ENCODE measurements at places on chromosomes 7 and 10.

- peak; percentile 49 for DNase-seq
Observed at GRCh38 chr7:92631067-92631849, 41.1 kb upstream of the FAM133B start.

DNA sequence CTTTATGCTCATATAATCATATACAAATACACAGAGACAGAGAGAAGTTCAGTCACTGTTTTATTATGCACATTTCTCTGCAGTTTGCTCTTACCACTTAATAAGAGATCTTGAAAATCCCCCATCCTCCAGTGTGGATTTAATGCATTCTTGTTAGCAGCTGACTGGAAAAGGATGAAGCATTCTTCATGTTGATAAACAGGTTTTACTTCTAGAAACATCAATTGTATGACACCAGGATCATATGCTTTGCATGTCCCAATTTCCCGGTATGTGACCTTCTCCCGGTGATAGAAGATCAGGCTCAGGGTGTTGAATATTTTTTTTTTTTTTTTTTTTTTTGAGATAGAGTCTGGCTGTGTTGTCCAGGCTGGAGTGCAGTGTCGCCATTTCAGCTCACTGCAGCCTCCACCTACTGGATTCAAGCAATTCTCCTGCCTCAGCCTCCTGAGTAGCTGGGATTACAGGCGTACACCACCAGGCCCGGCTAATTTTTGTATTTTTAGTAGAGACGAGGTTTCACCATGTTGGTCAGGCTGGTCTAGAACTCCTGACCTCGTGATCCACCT lies 6.2 kb upstream of the CREB3L2 start:
- DNase-seq: no peak

DNA sequence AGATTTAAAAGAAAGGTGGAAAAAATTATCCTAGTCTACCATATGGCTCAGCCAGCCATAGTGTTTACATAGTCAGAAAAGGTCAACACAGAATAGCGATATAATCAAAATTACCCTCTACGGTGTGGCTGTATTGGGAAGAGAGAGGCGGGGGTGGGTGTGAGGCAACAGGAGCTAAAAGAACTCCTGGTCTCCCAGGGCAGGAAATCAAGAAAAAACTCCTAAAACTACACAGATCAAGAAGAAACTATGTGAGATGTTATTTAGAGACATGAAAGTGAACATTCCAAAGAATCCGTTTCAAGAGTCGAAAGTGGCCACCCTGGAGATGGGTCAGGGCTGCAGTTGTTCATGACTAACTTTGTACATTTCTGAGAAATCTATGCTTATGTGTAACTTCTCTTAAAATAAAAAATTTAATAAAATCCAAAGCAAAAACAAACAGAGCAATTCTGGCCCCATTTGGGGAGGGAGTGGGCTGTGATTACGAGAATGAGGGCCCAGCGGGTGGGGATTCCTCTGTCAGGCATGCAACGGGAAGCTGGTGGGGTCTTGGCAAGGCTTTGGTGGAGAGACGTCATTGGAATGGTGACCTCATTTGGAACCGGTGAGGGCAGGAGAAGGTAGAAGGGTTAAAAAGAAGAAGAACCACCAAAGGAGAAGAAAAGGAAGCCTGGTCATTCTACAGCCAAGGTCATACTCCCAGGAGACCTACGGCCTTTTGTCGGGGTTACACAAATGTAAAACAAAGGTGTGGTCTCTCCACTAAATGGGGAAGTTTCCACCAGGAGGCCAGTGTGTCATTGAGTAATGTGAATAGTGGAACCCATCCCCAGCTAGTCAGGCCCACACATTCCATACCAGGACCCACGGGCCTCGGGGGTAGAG lies 71.2 kb upstream of the DUSP5 start:
- peak; percentile 99 for DNase-seq

DNA sequence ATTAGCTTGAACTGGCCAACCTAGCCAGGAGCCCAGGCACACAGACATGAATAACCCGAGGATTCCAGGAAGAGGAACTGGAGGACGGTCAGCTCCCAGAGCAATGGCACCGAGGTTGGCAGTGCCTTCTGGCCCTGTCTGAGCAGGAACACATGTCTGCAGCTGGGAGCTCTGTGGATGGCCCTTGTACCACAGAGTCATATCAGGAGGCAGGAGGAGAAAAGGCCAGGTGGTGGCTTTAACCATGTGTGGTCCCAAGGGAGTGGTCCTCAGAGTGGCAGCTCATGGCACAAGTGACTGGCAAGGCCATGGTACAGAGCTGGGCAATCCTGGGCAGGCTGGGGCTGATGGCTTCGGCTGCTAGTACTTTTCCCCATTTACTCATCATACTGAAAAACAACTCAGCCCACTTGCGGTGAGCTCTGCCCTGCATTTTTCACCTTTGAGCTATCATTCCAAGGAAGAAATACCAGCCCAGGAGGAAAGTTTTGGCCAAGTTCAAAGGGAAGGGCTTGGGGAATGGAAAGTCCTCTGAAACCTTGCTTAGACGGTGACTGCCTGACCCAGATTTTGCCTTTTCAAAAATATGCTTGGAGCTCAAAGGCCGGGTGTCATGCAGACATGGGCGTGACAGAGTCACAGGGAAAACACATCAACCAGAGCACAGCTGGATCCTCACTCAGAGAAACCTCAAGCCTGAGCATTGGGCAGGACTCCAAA lies 25.7 kb upstream of the LOXL4 start:
- DNase-seq: no peak

- no peak for DNase-seq
Observed at GRCh38 chr7:103031781-103032180, 42.8 kb downstream of the FBXL13 start.

DNA sequence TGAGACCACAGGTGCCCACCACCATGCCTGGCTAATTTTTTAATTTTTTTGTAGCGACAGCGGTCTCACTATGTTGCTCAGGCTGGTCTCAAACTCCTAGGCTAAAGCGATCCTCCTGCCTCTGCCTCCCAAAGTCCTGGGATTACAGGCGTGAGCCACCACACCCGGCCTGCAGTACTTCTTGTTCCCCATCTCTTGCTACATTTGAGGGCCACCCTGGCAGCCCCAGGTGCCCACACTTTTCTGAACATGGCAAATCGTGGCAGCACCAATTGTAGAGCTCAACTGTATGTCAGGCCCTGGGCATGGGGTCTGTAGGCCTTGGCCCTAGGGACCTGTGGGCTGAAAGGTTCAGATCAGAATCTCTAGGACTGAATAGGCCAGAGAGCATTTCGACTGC lies 25.1 kb upstream of the LIMK1 start:
- no peak for DNase-seq

DNA sequence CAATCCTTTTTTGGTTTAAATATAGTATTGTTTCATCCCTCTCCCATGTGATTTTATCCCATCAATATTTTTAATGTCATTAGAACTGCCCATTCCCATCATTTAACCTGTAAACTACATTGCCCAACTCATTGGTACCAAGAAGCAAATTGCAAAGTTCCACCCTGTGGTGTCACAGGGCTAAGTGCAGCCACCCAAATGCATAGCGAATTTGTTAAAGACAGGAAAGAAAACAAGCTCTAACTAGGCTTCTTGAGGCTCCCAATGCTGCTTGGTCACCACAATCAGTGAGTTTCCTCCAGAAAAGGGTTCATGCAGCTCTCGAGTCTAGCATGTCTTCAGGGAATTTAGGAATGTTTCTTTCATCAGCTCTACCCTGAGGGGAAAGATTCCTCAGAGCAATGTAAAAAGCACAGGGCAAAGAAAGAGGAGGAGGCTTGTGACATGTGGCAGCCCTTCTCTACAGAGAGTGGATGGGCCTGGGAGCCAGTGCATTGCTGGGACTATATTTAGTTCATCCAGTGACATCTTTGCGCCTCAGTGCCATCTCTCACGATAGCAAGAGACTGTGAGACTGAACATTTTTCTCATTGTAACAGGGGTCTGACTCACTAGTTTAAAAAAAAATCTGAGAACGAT lies 58.1 kb downstream of the CAV1 start:
- no peak for DNase-seq

DNA sequence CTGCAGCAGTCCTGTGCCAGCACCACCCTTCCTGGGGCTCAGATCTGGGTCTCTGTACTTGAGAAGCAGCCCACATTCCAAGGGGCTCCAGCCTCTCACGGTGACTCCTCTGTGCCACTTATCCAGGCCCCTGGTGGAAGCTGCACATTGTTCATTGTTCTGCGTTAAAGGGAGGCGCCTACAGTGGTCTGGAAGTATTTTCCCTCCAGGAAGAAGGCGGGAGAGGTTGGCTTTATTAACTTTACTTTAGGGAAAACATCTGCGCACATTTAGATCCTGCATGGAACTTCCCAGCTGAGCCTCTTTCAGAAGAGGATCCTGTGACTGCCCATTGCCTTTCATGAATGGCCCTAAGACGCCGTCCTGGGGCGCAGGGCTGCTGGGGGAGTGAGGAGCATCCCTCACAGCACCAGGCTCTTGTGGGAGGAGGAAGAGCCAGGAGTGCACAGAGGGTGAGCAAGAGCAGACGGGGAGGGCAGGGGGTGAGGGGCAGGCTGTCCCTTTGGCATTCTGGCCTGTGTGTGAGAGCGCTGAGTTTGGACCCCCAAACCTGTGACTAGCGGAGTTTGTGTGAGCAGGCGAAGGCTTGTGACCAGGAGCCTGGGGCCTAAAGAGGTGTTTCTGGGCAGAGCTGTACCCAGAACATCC lies 98.6 kb upstream of the BTBD16 start:
- DNase-seq: no peak

DNA sequence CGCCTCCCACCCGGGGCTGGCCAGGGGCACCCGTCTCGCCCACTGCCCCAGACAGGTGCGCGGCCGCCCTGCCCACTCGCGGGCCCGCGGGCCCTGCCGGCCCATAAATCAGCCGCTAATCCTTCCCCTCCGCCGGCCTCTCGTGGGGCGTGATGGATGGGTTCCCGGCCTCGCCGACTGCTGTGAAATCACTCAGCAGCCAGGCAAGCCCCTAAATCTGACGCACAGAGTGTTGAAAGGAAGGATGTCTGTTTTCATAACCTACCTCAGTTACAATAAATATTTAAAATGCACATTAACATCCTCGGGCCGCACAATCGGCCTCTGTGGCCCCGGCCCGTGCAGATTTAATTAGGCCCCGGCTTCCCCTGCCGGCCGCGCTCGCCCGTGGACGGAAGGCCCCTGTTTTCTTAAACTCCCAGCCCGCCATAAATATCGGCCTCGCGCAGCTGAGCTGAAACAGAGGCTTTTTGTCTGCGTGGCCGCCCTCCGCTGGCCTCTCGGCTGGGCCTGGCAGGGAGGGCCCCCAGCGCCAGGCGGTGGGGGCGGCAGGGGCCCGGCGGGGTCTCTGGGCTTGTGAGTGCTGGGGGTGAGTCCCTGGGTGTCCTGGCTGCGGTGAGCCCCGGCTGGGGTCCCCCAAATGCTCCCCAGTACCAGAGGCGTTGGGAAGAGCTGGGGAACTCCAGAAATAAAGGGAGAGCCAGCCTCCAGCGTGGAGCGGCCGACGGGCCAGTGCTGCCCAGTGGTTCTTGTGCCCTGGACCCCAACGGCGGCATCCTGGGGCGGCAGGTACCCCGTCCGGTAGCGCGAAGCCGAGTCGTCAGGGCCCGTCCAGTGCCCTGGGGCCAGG lies 90.7 kb downstream of the UNCX start:
- DNase-seq: no peak

DNA sequence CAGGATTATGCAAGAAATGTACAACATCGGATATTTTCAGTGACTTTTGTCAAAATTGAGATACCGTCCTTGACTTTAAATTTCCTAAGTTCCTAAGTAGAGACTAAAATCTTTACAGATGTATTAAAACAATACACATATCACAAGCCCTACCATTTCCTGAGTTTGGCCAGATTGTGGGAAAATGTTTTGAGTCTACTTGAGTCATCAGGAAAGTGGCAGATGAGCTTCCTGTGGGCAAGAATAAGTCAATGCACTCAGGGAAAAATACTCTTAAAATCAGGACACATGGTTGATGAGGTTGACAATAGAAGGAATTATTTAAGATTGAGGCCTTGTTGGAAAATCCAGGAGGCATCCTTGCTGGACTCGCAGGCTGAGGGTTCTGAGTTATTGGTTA lies 162.5 kb downstream of the SNX10 start:
- no peak for DNase-seq

DNA sequence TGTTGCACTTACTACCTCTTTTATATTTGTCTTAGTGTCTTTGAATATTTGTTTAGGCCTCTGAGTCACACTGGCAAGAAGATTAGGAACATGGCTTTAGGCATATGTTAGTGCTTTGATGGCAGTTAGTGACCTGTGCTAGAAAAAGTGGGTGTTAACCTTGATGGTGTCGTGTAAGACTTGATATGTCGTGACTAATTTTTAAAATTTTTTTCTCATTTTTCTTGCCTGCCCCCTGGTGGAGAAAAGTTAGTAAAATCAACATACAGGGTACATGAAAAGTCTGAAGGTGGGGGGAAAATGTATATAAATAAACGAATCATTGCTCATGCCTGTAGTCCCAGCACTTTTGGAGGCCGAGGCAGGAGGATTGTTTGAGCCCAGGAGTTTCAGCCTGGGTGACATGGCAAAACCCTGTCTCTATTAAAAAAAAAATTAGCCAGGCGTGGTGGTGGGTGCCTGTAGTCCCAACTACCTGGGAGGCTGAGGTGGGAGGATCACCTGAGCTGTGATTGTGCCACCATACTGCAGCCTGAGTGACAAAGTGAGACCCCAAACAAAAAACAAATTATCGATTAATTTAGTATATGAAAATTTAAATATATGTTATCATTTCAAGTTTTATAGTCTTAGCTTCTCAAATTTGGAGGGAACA lies 44.6 kb downstream of the TAX1BP1 start:
- peak; percentile 70 for DNase-seq

DNA sequence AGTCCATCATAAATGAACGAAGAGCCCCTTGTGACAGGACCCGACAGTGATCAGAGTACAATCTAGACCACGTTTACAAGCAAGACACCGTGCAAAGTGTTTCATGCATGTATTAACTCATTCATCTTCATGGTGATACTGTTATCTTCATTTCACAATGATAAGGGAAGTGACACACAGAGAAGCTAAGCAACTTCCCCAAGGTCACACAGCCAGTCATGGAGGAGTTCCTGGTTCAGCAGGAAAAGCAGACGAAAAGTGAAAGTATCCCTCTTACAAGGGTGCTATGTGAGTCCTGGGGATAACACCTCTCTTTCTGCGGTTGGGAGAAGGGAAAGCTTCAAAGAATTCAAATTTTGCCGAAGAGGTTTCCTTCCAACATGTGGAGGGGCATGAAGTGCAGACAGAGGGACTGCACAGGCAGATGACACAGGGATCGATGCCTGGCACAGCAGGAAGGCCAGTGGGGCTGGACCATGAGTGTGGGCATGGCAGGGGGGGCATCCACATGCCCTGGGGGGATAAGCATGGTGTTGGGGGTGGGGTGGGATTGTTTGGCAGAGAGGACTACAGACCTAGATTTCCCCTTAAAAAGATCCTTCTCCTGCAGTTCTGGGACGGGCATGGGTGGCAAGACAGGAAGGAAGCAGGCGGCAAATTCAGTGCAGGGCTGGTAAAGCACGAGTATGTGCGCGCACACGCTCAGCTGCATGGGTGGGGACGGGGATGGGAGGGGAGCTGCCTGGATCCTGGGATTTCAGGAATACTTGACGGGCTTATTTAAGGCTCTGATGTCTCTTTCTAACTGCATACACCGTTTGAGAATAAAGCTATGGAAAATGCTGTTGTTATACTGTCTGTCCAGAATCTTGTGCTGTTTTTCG lies 33.5 kb upstream of the DDC start:
- no peak for DNase-seq
